ENCODE measurements at places on chromosomes 5 and 9.

- DNase-seq: no peak
Measured at GRCh38 chr9:120526534-120526933, 53.4 kb downstream of the CDK5RAP2 start.

- DNase-seq: no peak
Measured at GRCh38 chr5:1390861-1391600, 46.1 kb upstream of the CLPTM1L start.

GRCh38 chr5:1500411-1501091 lies 23.2 kb downstream of the LPCAT1 start:
- no peak for DNase-seq

DNA sequence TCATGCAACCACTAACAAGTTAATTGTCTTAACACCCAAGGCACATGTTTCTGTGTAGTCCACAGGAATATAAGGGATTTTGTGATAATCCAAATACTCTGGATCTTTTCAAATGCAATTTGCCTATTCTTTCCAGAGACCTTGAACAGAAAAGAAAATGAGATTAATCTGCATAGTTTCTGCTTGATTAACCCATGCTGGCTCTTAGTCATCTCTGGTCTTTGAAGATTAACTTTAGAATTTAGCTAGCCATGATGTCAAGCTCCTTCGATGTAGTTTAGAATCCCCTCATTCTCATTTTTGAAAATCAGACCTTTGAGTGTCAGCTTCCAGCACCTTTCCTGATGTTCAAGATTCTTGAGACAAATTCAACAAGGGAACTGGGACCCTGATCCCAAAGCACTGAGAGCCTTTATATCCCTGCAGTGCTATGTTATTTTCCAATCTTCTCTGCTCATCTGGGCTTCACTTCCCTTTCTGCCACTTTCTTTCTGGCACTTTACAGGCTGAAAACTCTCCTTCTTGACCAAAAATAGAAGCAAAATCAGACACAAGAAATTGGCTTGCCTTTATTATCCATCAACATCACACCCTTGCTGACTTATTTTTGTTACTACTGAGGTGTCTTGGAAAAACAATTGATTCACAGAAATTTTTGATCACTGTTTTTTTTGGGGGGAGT lies 155.5 kb downstream of the PALM2AKAP2 start:
- no peak for DNase-seq

- no peak for DNase-seq
Measured at GRCh38 chr9:87880683-87881082, 2.0 kb upstream of the SPATA31E1 start.

- DNase-seq: no peak
Measured at GRCh38 chr9:18754537-18754936, 278.5 kb downstream of the SAXO1 start.

GRCh38 chr9:129058965-129059795 lies 21.7 kb upstream of the DOLPP1 start:
- no peak for DNase-seq

DNA sequence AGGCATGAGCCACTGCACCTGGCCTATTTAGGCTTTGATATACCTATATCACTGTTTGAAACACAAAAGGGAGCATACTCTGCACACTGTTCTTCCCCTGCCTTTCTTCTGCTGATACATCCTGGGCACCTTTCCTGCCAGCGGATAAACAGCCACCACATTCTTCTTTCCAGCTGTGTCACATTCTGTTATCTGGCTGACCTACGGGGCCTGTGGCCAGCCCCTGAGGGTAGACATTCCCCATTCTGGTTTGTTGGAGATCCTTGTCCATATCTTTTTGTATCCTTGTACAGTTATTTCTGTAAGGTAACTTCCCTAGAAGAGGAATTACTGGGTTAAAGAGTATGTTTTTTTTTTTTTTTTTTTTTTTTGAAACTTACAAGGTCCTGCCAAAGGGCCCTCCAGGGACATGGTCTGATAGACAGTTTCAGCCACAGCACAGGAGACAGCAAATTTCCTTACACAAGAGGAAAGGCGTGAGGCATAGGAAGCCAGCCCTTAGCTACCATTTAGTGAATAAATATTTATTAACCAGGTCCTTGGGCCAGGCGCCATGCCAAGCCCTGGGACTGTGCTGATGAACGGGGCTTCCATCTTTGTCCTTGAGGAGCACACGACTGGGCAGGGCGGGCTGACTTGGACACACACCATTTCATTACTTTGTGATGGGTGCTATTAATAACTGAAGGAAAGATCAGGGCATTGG lies 57.8 kb downstream of the ERGIC1 start:
- no peak for DNase-seq

DNA sequence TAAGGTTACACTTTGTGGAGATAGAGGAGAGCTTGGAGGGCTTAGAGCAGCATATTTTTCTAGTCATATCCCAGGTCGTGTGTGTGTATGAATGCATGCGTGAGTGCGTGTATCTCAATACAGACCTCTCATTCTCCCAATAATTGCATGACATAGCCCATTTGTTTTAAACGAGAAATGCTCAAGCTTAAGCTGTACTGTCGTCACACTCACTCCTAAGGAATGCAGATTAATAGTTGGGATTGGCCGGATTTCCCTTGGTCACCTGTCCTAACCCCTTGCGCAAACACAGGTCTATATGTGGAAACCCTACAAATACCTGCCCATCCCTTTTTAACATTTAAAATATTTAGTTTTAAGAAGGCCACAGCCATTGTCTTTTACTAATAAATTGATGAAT lies 165.8 kb downstream of the SEMA5A start:
- DNase-seq: no peak

Data from GM04504 (cell line).